ENCODE measurements at places on chromosomes 4 and X.

- DNase-seq = no peak
Measured at GRCh38 chr4:34649716-34650115, 1594.6 kb downstream of the ARAP2 start.

GRCh38 chr4:89218587-89218986 lies 89.0 kb downstream of the GPRIN3 start:
- DNase-seq = no peak

- DNase-seq = no peak
Measured at GRCh38 chr4:41461780-41462307, 76.1 kb upstream of the LIMCH1 start.

DNA sequence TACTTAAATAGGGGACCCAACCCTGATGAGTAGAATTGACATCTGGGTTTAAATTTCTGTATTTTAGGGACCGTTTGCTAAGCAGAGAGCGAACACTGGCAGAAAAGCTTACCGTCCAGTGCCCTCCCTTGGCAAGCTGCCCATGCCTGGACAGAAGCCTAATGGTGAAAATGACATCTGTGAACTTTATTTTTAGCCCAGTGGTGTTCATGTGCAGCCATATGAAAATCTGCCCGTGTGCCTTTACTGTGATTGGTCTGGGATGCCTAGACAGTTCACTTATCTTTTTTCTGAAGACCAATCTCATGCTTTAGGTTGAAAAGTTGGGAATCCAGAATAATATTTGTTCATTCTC lies 1.1 kb downstream of the STBD1 start:
- DNase-seq = peak; percentile 84

- DNase-seq = no peak
Measured at GRCh38 chr4:123064390-123064789, 142.0 kb upstream of the NUDT6 start.

GRCh38 chr4:48315728-48316630 lies 25.4 kb upstream of the SLAIN2 start:
- no peak for DNase-seq

GRCh38 chr4:155657985-155658680 lies 8.5 kb upstream of the GUCY1A1 start:
- DNase-seq = no peak

DNA sequence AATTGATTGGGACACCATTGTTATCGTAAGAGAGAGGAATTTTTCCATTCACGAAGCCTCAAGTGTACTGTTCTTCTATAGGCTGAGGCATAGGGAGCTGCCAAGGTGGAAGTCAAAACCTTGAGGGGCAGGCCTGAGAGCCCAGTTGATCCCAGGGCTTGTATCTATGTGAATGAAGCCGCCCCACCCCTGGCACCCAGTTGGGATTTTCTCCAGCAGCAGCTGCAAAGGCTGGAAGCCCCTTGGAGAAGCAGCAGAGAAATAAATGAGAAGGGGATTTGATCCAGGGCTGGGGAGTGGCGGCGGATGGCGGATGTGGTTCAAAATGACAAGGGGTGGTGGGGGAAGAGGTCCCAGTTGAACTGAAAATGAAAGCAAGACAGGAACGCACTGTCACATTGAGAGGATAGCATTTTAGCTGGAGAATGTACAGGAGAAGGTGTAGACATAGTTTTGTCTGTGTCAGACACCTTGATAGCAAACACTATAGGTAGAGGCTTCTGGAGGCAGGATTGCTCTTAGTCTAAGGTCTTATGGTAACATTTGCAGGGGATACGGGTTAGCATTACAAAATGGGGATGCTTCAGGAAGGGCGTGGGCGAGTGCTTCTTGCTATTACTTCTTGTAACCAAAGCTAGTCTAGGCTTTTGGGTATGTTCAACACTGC lies 32.6 kb downstream of the DOCK11 start:
- no peak for DNase-seq

DNA sequence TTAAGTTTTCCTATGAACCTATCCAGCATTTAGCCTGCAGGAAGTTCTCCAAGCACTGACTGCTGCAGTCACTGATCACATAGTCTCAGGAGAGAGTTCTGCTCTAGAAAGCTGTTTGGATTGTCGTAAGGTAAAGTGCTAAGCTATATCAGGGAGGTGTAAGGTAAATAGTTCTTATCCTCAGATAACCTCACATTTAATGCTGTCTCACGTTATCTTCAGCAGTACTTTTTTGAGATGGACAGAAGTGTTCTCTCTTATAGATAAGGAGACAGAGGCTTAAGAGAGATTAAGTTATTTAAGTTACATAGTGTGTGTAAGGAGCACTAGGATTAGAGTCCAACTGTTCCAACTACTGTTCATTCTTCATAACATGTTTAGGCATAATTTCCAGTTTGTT lies 77.9 kb downstream of the STIM2 start:
- no peak for DNase-seq

- no peak for DNase-seq
Measured at GRCh38 chr4:121338518-121338917, 42.3 kb downstream of the QRFPR start.

DNA sequence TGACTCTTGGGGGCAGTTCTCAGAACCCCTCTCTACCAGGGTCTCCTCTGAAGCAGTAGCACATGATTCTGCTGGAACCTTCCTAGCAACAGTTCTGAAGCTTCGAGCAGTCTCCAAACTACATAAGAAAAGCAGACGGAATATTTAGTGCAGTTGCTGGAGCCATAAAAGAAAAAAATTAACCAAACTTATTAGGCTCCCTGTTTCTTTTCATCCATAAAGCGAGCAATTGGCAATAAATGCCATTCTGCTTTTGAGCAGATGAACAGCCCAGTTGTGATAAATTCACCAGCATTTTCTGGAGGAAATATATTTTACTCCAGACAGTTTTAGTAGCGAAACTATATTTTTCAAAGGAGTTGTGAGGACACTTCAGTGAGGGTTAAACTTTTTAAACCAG lies 250.1 kb upstream of the BOD1L1 start:
- DNase-seq = no peak

- no peak for DNase-seq
Measured at GRCh38 chr4:170671171-170671570, 581.4 kb upstream of the AADAT start.

DNA sequence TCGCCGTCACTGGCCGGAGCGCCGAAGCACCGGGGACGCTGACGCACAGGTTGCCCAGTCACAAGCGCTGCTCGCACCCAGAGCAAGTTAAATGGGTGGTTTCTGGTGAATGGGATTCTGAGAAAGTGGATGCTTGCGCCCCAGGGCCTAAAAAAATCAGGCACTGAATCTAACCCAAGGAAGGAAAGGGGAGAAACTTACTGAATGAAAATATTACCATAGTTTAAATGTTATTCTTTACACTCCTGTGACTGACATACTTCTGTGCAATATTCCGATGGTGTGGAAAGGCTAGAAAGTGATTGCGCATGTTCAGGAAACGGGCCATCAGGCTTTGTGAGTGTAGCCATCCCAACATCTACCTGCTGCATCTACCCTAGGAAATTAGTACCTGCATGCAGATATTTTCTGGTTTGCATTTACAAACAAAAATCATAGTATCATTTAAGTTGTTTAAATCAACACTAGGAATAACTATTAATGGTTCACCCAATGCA lies 838 bp upstream of the ABCG2 start:
- DNase-seq = no peak

GRCh38 chrX:133655275-133656265 lies 240.3 kb upstream of the GPC4 start:
- no peak for DNase-seq

DNA sequence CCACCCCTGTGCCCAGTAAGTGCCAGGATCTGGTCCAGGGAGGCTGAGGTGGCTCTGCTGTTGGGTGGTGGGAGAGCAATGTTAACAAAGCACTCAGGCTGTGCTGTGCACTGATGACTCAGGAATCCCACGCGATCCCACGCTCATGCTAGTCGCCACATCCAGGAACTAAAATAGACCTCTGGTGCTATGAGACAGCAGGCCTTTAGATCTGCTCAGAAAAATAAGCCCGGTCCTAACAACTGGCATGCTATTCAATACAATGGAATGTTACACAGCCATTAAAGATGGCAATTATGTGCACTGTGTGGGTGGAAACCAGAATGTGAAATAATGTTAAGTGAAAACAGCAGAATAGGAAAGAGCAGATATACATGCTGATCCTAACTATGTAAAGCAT lies 26.0 kb downstream of the ARL13A start:
- DNase-seq = no peak

GRCh38 chrX:125894947-125895346 lies 271.1 kb downstream of the DCAF12L2 start:
- DNase-seq = no peak

DNA sequence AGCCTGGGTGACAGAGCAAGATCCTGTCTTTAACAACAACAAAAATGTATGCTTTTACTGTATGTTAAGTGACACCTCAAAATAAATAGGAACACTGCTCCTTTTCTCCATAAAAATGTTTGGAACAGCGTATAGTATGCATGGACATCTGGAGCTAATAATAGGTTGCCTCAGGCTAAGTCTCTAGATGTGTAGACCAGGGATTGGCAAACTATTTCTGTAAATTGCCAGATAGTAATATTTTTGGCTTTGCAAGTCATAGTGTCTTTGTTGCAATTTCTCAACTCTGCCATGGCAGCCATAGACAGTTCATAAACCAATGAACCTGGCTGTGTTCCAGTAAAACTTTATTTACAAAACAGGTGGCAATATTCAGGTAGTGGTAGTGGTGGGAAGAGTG lies 76.6 kb upstream of the CBLL2 start:
- DNase-seq = no peak

DNA sequence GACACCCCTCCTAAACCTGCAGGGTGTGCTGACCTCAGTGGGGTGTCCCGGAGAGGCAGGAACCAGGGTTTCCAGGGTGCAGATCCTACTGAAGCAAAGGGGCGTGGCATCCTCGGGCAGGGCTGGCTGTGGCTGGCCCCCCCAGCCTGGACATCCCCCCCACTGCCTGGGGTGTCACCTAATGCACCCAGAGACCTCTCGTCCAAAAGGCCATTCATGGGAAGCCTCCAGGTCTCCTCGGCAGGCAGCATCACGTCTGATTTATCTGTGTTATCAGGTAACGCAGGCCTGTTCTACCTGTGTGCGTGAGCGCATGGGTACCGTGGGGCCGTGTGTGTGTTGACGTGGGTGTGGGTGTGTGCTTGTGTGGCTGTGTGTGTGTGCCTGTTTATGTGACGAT lies 210.0 kb downstream of the SHOX start:
- no peak for DNase-seq

- no peak for DNase-seq
Measured at GRCh38 chrX:149846789-149847188, 34.2 kb upstream of the MAGEA8 start.

DNA sequence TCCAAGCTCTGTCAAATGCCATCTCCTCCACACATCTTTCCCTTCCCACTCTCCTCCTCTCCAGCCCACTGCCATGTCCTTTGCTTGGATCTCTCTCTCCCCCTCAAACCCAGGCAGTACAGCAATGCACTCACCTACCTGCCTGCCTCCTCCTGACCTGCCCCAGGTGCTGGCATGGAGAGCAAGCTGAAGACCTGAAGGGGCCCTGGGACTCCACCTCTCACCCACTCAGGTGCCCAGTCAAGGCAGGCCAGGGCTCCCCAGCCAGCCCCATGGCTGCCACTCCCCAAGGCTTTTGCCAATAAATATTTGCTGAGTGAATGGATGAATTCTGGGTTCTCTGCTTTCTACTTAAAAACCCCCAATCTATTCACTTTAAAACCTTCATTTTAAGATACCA lies 12.6 kb upstream of the PHKA2 start:
- no peak for DNase-seq

DNA sequence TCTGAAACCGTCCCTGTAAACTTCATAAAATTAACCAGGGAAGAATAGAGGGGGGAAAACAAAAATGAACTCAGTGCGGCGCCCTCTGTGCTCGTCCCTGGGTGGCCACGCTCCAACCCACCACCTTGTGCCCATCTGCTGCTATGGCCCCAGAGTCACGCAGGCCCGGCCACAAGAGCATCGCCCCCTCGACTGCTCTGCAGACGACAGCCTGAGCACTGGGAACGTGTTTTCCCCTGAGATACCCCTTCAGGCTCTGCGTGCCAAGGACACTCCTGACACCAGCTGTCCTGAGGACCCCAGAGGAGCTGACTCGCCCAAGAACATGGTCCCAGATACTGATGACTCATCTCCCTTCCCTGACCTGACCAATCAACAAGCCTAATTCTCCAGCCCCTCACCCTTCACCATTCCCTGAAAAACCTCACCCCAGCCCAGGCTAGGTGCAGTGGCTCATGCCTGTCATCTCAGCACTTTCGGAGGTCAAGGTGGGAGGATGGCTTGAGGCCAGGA lies 64.1 kb upstream of the GPR78 start:
- DNase-seq = no peak

DNA sequence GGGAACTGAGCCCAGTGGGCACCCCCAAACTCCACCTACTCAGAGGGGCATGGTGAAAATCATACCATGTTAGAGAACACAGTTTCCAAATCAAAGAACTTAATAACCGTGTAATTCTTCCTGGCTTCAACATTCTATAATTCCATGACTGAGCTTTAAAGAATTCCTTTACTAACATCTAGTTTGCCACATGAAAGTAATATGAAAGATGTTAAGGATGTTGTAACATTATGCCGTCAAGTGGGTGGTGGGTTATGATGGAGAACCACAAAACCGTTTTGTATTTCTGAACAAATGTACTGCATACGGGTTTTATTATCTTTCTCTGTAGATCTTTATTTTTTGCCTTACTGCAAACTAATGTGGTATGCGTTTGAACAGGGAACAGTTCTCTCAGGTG lies 549.0 kb upstream of the MAGEB2 start:
- no peak for DNase-seq

DNA sequence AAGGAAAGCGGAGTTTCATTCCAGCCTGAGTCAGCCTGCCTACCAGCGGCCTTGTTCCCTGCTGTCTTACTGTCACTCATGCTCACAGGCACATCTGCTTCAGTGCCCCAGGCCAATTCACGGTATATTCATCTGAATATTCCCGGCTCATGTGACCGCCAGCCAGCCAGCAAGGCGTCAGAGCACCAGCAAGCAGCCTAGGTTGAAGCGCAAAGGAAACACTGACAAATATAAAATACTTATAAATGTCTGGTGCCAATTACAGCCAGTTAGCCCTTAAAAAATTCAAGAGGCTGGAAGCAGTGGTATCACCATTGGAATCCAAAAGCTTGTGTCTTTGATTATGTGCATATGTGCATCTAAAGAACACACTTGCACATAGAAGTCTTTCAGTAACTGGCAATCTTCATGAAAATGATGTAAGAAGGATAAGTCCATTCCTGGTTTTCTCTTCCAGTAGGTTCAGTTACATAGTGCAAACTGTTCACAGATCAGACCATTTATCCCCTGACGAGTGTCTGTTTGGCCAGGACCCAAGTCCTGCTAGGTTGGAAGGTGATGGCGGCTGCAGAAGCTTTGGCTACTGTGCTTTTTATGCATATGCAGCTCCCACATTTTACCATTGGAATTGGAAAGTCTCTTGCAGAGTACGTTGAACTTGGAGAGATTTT lies 61.3 kb downstream of the LUZP4 start:
- no peak for DNase-seq

Measured in psoas muscle (tissue), 8 donors.